ENCODE measurements at places on chromosomes 4 and X.

DNA sequence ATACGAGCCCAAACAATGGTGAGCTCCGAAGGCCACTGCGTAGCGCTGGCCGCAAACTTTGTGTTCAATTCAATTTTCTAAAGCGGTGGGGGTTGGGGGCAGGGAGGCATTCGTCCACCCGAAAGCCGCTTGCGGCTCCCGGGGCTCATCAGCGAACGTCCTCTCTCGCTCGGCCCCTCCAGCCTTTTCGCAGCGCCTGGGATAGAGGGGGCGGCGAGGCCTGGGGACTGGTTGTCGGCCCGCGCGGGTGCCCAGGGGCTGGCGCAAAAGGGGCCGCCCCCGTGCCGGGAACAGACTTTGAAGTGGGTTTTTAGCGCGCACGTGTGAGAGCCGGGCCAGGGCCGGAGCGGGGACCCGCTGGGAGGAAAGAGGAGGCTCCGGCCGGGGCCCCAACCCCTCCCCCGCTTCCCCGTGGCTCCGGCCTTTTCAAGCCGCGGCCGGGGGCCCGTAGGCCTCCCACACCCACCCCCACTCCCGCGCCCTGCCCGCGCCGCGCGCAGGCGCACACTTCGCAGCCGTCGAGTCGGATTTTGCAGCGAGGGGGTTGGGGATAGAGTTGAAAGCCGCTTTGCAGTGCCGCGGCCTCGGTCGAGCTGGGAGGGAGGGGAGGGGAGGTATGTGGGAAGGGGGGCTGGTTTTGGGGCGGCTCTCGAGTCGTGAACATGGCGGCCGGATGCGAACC is 8.3 kb downstream of the ZIC3 start:
- DNase-seq, result no peak

DNA sequence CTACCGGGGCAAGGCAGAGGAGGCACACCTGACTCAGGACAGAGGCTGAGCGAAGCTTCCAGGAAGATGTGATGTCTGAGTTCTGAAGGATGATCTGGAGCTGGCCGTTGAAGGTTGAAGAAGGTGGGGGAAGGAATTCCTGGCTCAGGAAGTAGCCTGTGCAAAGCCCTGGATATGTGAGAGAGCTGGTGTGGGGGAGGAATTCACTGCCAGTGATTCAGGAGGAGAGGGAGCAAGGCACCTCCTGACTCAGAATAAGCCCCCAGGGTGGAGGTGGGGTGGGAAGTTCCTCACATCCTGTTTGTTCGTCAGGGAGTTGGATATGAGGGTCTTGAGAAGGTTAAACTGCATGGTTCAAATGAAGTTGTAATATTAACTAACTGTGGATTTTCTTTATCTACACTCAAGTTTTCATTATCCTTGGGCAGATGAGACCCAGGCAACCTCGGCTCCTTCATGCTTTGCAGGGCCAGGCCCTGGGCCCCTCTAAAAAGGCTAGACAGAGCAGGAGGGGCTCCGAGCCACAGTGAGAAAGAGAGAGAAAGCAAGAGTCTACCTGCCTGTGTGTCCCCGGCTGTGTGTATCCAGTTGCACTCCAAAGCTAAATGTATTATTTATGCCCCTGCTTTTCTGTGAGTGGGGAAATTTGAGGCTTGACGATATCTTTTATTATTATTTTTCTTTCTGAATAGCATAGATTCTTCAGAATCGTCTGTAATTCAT is 7.1 kb downstream of the NHSL2 start:
- peak; percentile 41 for DNase-seq

DNA sequence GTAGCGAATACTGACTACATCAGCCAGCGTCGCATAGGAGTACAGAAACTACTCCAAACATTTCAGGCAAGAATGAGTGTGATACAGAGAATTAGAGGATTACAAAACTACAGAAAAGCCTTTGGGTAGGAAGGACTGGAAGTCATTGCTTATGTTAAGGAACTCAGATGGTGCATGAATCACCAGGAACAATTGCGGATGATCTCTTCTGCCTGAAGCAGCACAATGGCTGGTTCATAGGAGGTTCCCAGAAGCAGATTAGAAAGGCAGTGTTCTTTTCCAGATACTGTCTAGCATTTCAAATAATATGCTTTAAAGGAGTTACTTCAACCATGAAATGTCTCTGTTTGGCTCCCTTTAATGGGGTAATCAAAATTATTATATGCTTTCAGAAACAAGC is 42.5 kb upstream of the MAP9 start:
- DNase-seq, result peak; percentile 79

DNA sequence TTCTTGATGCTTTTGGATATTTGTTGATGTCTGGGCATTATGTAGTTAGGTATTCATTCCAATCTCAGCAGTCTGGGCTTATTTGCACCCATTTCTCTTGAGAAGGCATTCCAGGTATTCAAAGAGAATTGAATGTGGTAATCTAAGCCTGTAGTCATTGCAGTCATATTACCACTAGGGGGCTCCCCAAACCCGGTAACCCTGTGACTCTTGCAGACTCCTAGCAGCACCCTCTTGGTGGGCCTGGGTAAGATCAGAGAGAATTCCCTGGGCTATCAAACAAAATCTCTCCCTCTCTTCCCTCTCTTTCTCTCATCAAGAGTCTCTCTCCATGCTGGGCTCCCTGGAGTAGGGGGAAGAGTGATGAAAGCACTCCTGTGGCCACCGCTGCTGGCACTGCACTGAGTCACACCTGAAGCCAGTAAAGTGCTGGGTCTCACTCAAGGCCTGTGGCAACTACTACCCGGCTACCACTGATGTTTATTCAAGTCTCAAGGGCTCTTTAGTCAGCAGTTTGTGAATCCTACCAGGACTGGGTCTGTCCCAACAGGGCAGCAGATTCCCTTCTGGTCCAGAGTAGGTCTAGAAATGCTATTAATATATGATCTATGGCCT is 187.7 kb upstream of the NUDT10 start:
- DNase-seq, result peak; percentile 11

GRCh38 chrX:132631579-132632232 is 142.9 kb upstream of the MBNL3 start:
- peak; percentile 51 for DNase-seq

GRCh38 chr4:87108142-87108546 is 112.3 kb downstream of the KLHL8 start:
- DNase-seq, result peak; percentile 92

DNA sequence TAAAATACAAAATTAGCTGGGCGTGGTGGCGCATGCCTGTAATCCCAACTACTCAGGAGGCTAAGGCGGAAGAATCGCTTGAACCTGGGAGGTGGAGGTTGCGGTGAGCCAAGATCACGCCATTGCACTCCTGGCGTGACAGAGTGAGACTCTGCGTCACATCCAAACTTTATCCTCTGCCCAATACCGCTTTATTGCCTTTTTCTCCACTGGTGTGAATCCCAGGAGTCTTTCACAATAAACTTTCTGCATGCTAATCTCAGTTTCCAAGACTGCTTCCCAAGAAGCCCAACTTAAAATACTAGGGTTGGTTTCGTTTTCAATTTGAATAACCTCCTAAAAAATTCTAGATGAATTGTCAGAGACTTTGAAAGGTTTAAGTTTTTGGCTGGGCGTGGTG is 27.2 kb upstream of the DHX15 start:
- no peak for DNase-seq

- DNase-seq, result no peak
Measured at GRCh38 chrX:2828959-2829411, 255 bp downstream of the GYG2 start.

- peak; percentile 33 for DNase-seq
Measured at GRCh38 chrX:71291381-71291780, 7.9 kb downstream of the NONO start.

GRCh38 chr4:183885205-183885720 is 19.8 kb upstream of the STOX2 start:
- no peak for DNase-seq

GRCh38 chr4:38656111-38656510 is 7.9 kb upstream of the KLF3 start:
- no peak for DNase-seq

DNA sequence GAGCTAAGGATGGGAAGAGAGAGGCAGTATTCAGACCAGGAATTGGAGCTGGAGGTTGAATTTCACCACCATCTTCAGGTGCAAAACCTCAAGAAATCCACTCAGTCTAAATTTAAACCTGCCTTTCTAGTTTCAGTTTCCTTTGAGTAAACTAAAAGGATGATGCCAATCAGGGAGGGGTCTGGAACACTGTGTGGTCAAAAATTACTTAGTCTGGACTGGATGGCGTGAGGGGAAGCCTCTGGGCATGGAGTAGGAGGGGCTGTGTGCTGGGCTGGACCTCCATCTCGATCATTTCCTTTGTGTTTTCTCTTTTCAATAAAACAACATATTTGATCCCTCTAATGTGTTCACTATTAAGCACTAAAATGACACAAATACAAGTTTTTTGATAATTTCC is 120.1 kb downstream of the GC start:
- DNase-seq, result no peak

GRCh38 chr4:38060829-38061431 is 100.7 kb downstream of the PTTG2 start:
- DNase-seq, result peak; percentile 81

DNA sequence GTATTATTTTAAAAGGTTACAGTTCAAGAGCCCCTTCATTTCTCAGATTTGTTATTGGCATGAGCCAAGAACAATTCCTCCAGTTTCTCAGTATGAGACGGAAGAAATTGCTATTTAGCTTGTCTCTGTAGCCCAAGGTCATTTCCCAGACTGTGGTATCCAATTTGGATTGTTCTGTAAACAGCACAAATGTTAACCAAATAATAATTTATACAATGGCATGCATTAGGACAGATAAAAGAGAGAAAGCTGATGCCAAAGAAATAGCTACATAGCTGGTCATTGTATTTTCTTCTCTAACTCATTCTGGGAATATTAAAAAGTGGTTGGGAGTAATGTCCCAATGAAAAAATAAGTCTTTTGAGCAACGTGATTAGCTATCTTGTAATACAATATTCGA is 134.6 kb upstream of the NPY2R start:
- no peak for DNase-seq

DNA sequence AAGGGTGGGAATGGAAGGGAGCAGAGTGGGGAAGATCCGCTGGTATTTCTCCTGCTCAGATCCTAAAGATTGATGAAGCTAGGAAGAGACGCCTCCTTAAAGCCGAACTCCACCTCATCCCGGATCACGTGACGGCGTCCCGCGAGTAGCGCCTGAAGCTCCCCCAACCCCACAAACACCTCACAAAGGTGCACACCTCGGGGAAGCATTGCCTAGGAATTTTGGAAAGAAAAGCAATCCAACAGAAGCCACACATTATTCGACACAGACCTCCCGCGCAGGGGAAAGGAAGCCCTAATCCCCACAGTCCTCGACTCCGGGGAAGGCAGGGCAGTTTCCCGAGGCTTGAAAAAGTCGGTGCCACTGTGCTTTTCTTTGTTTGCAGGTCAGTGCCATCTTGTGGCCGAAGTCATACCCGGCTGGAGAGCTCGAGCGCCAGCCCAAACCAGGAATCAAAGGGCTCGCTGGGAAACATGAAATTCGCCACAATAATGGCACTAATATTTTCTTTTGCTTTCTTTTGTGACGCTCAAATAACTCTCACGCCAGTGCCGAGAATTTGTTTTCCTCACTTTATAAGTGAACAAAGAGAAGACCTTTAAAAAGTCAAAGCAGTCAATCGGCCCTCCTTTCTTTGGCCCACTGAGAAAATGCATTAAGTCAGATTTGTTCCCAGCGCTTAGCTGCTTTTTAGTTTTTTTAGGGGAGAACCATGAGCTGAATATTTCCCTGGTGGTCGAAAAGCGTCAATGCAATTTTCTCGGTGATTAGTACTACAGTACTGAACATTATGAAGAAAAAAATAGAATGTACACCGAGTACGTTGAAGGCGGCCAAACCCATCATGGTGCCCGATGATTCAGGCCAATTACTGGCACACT is at the start of gene NPY1R:
TSS of gene NPY1R (minus strand) at position 71 of the 881 bp plus-strand sequence. CDS start 6,042 bp downstream, outside the sequence.
- DNase-seq, result peak; percentile 87

DNA sequence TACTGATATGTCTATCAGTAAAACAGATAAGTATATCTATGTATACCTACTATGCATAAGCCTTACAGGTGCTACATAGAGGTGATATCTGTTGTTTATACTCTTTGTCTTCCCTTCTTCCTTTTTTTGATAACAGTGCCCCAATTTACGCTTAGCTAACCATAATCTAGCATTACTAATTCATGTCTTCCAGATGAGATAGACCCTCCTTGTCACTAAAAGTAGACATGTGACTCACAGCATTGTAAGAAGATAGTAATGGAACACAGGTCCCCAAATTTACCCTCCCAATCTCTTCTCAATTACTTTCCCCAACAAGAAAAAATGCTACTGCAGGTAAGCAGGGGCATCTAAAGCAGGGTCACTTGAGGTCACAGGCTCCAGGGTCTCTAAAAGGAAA is 7.9 kb upstream of the NFKB1 start:
- DNase-seq, result no peak

- no peak for DNase-seq
Measured at GRCh38 chr4:81566161-81566591, 94.5 kb upstream of the RASGEF1B start.

GRCh38 chr4:20299515-20299914 is 47.8 kb downstream of the SLIT2 start:
- DNase-seq, result peak; percentile 35

DNA sequence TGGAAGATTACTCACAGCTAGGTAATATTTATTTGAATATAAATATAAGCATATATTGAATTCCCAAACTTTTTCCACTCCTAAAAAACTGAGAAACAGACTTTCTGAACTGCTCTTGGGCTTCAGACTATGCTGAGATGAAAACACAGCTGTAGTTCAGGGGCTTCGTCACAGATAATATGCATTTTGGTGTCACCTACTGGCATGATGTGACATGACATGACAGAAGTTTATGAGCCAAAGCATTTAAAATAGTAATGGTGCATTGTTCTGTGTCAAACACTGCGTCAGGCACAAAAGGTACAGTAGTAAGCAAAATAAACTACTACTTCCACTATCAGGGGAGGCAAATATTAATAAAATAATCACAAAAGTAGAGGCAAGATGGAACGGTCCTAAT is 171.3 kb downstream of the BTC start:
- peak; percentile 70 for DNase-seq

DNA sequence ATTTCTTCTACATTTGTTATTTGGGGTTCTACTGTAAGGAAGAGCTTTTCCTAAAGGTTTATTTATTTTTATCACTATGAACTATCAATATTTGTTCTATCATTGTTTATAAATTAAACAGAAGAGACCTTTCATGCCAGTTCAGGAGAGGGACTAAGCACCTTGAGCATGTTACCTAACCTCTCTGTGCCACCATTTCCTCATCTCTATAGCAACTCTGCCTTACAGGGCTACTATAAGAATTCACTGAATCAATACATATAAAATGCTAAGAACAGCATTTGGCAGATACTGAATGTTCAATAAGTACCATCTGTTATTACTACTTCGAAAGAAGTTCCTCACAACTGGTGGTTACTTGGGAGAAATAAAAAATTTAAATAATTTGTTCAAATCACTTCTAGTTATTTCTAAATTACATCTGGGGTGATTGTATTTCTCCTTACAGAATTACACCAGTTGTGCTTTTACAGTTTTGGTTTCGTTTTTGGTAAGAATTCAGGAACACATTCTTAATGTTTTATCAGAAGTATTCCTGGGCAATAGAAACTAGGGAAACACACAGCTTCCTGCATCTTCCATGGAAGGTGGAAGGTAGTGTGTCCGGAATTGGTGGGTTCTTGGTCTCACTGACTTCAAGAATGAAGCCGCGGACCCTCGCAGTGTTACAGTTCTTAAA is 32.9 kb downstream of the EREG start:
- DNase-seq, result no peak

- peak; percentile 93 for DNase-seq
Measured at GRCh38 chr4:4659871-4660651, 118.2 kb upstream of the STX18 start.

All from mesenchymal stem cell (in vitro differentiated cells and primary cell).